ENCODE measurements at places on chromosomes 1 and 21. TPM values are rescaled to one million over a fixed set of nuclear protein-coding genes. Genes with fewer than 3 reads are reported as not detected.

DNA sequence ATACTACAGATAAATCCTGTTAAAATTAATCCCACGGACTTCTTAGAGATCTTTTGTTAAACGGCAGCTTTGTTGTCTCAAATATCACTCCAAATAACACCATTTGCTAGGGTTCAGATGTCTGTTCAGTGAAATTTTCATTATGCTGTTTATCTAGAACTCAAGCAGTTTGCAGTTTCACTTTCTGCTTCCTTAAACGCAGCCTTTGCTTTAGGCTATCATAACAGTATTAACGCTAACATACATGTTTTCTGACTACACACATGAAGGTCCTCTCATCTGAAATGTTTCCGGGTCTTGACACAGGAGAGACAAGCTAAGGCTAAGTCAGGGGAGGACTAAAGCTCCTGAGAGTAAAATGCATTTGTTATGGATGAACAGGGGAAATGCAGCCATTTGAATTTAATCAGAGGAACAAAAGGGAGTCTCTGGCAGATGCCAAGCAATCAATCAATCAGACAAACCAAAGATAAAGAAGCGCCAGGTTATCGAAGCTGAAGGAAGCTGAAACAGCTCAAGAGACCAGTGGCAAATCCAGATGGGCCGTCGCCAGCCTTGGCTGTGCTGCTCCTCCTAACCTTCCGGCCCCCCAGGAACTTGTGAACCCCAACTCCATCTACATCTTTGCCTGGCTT is 16.9 kb downstream of the CCSAP start:
- DNase-seq = no peak

DNA sequence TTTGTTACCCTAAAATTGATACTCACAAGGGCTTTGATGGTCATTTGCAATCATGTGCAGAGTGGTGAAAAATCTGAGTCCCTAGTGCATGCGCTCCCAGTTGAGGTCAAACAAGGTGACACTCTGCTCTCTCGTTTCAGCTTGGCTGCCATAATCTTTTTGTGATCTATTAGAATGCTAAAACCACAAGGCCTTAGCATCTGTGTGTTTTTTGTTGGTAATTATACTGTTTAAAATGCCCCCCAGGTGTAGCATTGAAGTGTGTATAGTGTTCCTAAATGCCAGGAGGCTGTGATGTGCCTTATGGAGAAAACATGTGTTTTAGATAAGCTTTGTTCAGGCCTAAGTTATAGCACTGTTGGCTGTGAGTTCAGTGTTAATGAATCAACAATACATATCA is 89.3 kb downstream of the PLD5 start:
- no peak for DNase-seq

DNA sequence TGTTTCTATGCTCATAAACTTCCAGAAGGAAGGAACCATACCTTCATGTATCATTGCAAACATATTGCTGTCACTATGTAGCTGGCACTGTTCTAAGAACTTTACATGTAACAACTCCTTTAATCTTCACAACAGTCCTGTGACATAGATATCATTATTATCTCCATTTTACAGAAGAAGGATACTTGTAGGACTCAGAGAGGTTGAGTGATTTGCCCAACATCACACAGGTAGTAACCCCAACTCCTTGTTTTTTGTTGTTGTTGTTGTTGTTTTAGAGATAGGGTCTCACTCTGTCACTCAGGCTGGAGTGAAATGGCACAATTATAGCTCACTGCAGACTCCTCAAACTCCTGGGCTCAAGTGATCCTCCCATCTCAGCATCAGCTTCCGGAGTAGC is 7.6 kb upstream of the TRIT1 start:
- DNase-seq = no peak

C1orf141 gene
- not detected for total RNA-seq

DNA sequence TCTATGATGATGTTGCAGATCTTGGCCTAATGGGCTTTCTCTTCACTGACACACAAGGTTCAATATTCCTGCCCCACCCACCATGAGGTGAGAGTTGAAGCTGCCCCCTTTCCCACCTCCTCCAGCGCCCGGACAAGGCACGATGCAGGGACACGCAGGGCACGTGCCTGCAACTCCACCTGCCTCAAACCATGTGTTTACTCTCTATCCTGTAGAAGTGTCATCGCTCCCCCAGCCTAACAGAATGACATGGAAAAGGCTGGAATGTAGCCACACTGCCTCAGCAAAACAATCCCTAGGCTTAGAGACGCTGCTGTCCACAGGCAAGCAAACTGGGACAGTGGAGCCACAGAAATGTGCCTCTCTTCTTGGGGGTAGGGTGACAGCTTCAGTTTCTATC is 92.9 kb upstream of the SOD1 start:
- DNase-seq = no peak

DNA sequence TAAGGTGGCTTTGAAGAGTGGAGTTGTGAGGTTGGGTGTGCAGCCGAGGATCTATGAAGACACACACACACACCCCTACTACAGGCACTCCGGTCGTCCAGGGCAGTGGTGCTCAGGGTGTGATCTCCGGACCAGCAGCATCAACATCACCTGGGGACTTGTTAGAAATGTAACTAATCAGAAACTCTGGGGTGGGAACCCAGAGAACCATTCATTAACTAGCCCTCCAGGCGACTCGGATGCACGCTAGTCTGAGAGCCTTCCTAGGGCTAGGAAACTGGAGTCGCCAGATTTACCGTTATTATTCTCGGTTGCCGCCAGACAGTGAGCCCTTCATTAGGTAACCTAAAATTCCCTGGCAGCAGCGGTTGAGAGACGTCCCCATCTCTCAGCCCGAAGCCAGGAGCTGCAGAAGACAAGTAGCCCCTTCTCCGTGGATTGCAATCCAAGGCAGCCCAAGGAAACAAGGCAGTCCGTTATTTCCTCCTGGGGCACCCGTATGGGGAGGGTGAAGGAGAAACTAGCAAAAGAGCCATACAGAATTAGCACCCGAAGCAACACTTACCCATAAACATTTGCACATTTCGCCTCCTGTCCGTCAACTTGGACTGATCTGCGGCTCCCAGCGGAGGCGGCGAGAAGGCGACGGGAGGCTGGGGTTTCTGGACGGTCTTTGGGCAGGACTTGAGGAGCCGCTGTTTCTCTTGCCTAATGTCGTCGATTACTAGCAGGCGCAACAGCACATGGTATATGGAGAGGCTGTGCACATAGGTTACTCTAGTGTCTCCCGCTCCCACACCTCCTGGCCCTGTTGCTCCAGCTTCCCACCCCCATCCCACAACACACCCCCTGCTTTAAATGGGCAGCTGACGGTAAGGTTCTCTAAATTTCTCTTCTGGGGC is 2.9 kb upstream of the CCN1 start:
- DNase-seq = no peak

DNA sequence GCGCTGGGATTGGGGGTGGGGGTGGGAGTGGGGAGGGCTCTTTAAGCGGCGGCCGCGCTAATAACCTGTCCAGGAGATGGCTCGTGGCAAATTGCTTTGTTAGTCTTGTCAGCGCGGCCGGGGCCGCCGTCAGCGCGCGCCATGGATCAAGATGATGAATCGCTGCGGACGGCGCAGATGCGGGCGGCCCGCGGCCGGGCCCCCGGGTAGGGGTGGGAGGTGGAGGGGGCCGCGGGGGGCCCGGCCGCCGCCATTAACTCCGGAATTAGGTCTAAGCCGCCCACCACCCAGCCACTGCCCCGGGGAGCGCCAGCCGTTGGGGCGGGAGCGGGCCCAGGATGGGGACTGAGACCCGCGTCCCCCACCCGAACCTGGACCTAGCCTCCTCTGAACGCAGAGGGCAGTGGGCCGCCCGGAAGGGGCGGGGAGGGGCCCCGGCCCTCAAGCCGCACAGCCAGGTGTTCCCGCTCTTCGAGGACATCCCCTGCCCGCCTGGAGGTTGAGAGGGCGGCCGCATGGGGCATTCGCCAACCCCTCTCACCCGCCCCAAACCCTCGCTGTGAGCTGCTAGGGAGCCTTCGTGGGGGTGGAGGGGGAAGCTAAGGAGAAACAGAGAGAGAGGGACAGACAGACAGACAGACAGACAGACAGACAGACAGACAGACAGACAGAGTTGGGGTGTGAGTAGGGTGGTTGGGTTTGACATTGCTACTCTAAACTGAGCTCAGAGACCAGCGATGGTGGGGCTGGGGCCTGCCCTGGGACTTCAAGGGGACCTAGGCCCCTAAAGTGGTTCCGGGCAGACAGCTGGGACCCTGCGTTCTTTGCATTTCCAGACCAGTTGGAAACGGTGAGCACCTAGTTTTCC is 3.8 kb upstream of the DMBX1 start:
- no peak for DNase-seq

DNA sequence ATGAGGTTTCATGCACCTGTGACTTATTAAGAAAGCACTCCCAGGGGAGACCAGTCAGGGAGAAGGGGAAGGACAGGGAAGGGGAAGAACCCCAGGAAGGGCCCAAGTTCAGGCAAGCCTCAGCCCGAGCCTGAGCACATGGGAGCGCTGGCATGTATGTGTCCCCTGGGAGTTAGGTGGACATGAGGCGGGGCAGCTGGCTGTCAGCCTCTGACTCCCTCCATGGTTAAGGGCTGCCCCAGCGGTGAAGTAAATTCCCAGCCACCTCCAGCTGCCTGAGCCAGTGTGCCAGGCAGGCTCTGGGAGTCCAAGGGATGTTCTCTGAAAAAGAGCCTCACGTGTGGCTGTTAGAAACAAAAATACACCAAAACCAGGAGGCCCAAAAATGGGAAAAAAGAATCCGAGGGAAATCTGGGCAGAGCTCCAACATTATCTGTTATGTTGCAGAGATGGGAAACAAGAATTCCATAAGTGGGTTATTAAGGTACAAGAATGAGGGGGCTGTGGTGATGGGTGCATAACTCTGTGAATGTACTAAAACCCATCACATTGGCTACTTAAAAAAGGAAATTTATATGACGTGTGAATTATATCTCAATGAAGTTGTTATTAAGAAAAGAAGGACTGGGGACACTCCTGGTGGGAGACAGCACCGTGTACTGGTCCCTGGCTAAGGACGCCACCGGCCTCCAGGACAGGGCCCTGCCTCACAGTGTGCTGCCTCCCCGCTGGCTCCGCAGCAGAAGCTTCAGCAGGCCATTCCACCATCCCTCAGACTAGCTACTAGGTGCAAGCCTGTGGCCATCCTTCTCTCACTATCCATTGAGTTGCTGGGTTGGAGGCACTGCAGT is 18.7 kb downstream of the DMRTB1 start:
- DNase-seq = no peak

DNA sequence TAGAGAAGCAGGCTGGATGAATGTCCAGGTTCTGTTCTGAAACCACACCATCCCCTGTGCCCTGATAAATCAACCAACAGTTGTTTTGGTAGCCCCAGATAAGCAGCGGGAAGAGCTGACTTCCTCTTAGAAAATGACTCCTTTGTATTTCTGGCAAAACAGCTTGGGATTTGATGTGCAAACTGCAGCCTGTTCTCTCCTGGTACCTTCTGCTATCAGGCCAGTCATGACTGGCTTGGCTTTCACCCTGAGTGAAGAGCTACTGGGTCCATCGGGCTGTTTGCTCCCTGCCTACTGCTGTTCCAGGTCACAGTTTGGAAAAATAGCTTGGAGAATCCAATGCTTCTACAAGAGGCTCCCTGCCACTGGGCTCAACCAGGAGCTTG is 116.8 kb downstream of the DTL start:
- no peak for DNase-seq

SFN gene
- total RNA-seq = 0.30 TPM

ZFYVE9 gene
- 28.0 TPM for total RNA-seq

DCST2 gene
- total RNA-seq = 1.3 TPM

DNA sequence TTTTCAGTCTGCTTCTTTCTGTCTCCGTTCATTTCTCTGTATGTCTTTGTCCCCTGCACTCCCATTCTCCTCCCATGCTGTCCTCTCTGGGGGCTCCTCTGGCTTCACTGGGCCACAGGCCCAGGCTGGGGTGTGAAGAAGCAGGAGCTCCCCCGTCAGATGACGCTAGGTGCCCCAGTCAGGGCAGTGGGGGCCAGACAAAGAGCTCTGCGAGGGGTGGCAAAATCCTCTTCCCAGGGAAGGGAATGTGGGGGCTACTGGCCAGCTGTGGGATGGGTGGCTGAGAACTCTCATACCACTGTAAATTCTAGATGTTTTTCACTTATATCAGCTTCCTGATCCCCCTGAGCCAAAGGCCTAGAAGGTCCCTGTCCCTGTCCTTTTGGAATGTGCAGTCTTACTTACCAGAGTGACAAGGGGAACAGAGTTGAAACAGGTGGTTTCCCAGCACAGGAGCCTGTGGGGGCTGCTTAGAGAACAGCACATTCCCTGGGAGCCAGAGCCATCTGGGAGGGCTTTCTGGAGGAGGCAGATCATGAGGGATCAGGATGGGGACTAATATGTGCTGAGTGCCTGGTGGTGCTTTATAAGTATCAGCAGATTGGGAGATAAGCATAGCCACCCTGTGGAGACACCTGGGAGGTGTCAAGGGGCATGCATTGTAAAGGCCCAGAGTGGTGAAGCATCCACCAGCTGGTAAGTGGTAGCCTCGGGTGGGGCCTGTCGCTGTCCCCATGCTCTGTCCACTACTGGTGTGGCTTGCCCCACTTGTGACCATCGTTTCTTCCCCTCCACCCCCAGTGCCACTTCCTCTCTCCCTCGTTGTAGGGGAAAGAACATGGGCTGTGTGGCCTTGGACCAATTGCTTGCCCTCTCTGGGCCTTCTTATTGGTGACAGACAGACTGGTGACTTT is 10.1 kb upstream of the PADI1 start:
- DNase-seq = no peak

All from neural crest cell (in vitro differentiated cells).